ENCODE measurements at places on chromosomes 2 and 18.
A peak's percentile ranks its signal among the peaks of the same experiment; 100 is the strongest.

GRCh38 chr2:10772201-10772867 lies 40.3 kb downstream of the PDIA6 start:
- DNase-seq = no peak

DNA sequence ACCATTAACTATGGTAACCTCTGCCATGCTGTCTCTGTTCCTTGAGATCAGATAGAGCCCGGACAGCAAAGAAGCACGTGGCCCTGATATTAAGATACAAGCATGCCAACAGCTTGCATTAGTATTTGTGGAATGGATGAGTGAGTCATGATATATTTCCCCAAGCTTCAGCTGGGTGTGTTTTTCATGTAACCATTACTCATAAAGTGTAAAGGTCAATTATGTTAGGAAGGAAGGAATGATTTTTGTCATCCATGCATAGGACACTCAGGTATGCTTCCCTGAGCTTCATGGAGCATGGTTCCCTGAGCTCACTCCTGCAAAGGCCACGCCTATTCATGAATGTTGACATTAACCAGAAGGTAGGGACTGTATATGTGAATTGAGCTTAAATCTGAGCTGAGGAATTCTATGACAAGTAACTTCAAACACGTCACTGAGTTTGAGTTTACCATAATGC lies 74.6 kb downstream of the ARL4C start:
- no peak for DNase-seq

- no peak for DNase-seq
These were observed 181.9 kb downstream of the MREG start for GRCh38 chr2:215831296-215831913.

DNA sequence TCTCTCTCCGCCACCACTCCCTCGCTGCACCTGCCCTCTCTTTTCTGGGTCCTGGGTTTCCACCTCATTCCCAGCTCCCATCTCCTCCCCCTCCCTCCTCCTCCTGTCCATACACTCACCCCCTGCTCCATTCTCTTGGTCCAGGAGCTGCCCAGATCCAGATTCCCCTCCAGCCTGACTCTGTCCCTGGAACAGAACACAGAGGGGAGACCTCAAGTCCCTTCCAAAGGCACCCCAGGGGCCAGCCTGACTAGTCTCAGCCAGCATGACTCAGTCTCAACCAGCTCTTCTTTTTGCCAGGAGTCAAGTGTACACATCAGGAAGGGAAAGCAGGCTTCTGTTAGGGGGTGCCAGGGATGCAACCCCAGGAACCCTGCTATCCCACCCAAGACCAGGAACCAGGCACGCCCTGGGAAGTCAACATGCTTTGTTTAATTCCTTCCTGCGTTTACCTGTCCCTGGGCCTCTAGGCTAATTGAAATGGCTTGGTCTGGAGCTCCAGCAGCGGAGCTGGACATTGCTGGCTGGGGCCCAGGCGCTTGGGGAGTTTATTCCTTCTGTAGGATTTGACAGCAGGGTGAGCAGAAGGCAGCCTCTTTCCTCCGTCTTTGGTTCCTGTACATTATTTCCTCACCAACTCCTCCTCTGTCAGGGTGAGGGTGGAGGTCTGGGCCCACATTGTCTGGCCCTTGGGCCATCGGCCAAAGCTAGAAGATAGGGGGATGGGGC lies 28.4 kb upstream of the SELENOI start:
- no peak for DNase-seq

- DNase-seq = no peak
These were observed 1004.1 kb upstream of the NRXN1 start for GRCh38 chr2:52036024-52036423.

DNA sequence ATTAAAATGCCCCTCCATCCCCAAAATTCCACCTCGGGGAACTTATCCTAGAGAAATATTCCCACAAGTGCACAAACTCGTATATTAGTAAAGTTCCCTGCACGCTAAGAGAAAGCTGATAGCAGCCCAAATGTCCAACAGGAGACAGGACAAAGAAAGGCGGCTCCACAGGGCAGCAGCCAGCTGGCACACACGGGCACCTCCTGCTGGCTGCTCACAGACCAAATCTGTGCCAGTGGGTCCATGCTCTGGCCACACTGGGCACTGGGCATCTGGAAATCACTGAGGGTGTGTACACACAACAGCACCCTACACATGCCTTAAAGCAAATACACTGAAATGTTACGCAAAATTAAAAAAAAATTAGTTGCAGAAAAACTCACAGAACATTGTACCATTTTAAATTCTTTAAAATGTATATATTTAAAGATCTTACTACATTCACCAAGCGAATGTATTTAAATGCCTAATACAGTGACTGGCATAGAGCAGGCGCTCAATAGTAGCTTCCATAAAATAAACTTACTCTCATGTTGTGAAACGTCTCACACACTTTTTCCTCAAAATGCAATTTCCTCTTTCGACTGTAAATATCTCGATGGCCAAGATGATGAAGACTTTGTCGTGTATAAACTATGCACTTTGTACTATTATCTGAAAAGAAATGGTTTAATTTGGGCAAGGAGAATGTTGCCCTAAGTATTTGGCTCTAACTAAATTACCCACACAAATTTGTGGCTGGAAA lies 19.4 kb downstream of the ZNF516 start:
- DNase-seq = no peak

DNA sequence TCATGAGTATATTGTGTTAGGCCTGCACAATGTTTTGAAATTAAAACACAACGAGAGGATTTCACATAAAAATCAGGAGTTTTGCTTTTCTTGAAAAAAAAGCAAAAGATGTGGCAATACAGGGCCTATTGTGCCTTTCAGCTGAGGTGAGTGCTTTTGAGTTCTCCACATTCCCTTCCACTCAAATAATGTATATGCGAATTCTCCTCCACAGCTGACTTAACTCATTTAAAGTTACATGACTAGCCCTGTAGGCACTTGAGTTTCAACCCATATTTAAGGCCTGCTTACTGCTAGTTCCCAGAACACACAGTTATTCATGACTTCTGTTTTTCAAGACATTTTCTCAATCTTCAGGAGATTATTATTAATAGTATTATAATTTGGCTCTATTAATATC lies 353.1 kb downstream of the NUP35 start:
- no peak for DNase-seq

- DNase-seq = no peak
These were observed 506.6 kb upstream of the SPHKAP start for GRCh38 chr2:228688007-228688645.

- DNase-seq = no peak
These were observed 119.3 kb upstream of the GYPC start for GRCh38 chr2:126536605-126537200.

GRCh38 chr18:61471541-61471940 lies 138.3 kb downstream of the CDH20 start:
- no peak for DNase-seq

DNA sequence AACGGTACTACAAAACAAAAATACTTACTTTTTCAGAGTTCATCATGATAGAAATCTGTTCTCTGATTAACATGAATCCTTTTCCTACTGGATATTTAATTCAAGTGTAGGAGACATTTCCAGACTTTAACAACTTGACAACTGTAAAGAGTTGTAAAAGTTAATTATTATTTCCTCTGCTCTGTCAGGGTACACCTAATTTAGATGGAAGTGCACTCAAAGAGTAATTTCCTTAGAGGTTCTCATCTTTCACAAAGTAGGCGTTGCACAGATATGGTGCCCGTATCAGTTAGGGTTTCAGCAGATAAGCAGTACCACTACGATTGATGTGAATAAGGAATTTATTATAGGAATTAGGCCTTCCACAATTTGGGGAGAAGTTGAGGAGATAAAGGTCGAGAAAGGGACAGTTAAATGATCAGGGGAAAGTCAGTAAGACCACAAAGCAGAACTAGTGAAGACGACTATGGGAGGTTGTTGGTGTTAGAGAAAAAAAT lies 16.2 kb upstream of the PDE11A start:
- no peak for DNase-seq

GRCh38 chr2:28049899-28050298 lies 159.4 kb downstream of the BABAM2 start:
- DNase-seq = no peak

GRCh38 chr2:236998236-236998635 lies 87.5 kb upstream of the COPS8 start:
- no peak for DNase-seq

GRCh38 chr2:5845798-5846330 lies 153.7 kb downstream of the SOX11 start:
- DNase-seq = no peak

- DNase-seq = peak; percentile 72
These were observed 1.9 kb upstream of the CFAP53 start for GRCh38 chr18:50268022-50268747.

DNA sequence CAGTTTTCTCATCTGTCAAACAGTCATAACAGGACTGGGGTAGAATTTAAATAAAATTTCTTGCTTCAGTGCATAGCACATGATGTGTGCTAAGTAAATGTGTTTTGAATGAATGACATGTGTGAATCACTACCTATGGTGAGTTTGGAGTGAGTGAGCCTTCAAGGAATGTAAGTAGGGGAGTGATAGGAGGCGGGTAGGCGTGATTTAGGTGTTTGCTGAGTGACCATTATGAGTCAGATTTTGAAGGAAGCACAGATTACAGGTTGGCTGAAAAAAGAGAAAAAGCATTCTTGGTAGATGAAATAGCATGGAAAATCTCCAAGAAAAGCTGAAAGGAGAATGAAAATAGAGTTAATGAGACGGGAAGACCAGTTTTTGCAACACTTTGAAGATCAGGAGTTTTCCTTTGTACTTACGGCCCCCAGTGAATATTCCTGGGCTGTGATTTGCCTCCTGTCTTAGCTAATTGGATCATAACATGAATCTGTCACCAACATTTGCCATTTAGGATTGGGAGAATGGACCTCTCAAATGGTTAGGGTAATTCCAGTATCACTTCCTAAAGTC lies 136.9 kb upstream of the GATA6 start:
- no peak for DNase-seq

All from activated T-cell treated with anti-CD3 and anti-CD28 coated beads for 1 hour (primary cell).